ENCODE measurements at places on chromosomes 7 and 10. TPM values are rescaled to one million over a fixed set of nuclear protein-coding genes. Genes with fewer than 3 reads are reported as not detected.
A peak's percentile ranks its signal among the peaks of the same experiment; 100 is the strongest.

The PRTFDC1 gene
- 6.1 TPM for total RNA-seq

The SAMD9 gene
- 41.8 TPM for total RNA-seq

The TMEM270 gene
- not detected for total RNA-seq

The NMT2 gene
- total RNA-seq: 24.3 TPM

The CLRN3 gene
- total RNA-seq: 62.3 TPM

The GIMAP8 gene
- total RNA-seq: 4.1 TPM

The AMZ1 gene
- 1.3 TPM for total RNA-seq

The SPAM1 gene
- total RNA-seq: not detected

The NEUROD6 gene
- not detected for total RNA-seq

The ABCB1 gene
- 226 TPM for total RNA-seq

The PARG gene
- total RNA-seq: 26.6 TPM

The PTF1A gene
- not detected for total RNA-seq

The C10orf62 gene
- not detected for total RNA-seq

The DGKI gene
- 0.36 TPM for total RNA-seq

- no peak for DNase-seq
Measured at GRCh38 chr10:86411281-86411841, 44.8 kb upstream of the GRID1 start.

GRCh38 chr10:60236869-60237524, 152.7 kb downstream of the ANK3 start:
- peak; percentile 66 for DNase-seq

DNA sequence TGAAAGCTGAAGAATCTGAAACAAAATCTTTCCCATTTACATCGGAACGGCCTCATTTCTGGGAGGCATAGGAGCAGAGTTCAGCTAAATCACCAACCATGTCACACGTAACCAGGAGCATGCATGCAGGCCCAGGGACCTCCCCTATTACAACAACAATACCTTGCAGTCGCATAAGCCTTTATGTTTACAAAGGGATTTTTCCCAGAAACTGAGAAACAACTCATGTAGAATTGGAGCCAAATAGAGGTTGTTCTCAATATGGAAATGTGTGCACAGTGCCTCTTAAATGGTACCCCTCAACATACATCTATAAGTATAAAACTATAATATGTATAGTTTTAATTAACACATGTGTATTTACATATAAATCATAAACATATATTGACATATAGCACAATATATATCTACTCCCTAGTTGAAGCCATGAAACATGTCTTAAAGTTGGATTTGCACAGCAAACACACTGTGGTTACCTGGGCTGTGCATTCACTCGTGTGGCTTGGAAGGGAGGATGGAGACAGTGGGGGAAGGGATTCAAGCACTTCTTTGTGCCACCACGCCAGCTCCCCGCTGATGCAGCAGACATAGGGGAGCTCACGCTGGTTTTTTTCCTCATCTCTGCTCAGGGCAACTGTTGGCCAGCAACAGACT, 35.0 kb upstream of the DGKI start:
- DNase-seq: no peak

GRCh38 chr7:20330239-20330927, at the start of gene ITGB8:
Gene ITGB8, plus strand, starts transcription at chr7:20330900. Its CDS starts 907 bp downstream, at chr7:20331807.
- DNase-seq: peak; percentile 81

DNA sequence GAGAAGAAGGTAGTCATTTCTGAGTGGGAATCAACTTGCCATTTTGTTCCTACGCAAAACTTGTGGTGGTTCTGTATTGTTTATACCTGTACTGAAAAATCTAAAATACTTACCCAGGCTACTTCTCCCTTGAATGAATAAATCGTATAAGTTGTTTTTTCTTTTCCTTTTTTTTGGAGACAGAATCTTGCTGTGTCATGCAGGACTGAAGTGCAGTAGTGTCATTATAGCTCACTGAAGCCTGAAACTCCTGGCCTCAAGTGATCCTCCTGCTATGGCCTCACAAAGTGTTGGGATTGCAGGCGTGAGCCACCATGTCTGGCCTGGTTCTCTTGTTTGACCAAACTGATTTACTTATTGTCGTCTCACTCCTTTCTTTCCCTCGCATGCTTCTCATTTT, 27.9 kb downstream of the LUC7L2 start:
- DNase-seq: no peak

GRCh38 chr7:8365499-8366110, 67.8 kb upstream of the NXPH1 start:
- DNase-seq: no peak

DNA sequence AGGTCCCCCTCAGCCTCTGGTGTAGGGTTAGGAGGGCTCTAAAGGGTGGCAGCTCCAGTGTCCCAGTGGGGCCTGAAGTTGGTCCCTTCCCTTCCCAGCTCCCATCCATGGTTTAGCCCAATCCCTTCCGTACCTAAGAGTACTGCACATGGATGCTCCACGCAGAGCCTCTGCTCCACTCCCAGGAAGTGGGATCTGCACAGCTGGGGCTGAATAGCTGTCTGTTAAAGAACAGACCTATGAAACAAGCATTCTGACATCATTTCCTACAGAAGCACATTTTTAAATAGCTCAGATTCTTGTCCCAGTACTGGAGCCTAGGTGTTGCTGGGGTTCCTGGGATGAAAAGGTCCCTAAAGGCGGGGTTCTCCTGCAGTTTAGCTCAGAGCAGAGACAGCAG, 135.9 kb downstream of the ZMYND11 start:
- DNase-seq: no peak

- DNase-seq: no peak
Measured at GRCh38 chr10:31483546-31483945, 164.5 kb downstream of the ZEB1 start.

DNA sequence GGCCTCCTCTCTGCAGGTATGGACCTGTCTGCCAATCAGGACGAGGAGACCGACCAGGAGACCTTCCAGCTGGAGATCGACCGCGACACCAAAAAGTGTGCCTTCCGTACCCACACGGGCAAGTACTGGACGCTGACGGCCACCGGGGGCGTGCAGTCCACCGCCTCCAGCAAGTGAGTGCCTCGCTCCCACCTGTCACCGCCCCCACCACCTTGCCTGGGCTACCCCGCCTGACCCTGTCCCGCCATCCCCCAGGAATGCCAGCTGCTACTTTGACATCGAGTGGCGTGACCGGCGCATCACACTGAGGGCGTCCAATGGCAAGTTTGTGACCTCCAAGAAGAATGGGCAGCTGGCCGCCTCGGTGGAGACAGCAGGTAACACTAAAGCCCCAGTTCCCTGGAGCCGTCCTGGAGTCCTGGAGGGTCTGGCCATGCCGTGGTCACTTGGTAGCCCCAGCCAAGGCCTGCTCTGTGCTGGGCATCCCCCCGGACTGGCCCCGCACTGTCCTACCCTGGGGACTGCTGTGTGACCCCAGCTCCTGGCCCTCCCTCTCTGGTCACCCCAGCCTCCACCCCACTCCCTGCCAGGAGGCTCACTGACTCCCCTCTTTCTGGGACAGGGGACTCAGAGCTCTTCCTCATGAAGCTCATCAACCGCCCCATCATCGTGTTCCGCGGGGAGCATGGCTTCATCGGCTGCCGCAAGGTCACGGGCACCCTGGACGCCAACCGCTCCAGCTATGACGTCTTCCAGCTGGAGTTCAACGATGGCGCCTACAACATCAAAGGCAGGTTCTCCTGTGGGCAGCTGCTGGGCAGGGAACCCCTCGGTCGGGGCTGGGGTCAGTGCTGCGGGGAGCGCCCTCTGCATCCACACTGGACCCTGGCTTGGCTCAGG, 178.0 kb downstream of the RNF216 start:
- no peak for DNase-seq

GRCh38 chr10:9302140-9302746, 1247.8 kb downstream of the GATA3 start:
- no peak for DNase-seq

GRCh38 chr7:153397459-153397858, 637.9 kb downstream of the ACTR3B start:
- no peak for DNase-seq

- DNase-seq: no peak
Measured at GRCh38 chr7:114917211-114917839, 4.6 kb upstream of the MDFIC start.

- DNase-seq: no peak
Measured at GRCh38 chr10:120891365-120891764, 40.2 kb downstream of the WDR11 start.

DNA sequence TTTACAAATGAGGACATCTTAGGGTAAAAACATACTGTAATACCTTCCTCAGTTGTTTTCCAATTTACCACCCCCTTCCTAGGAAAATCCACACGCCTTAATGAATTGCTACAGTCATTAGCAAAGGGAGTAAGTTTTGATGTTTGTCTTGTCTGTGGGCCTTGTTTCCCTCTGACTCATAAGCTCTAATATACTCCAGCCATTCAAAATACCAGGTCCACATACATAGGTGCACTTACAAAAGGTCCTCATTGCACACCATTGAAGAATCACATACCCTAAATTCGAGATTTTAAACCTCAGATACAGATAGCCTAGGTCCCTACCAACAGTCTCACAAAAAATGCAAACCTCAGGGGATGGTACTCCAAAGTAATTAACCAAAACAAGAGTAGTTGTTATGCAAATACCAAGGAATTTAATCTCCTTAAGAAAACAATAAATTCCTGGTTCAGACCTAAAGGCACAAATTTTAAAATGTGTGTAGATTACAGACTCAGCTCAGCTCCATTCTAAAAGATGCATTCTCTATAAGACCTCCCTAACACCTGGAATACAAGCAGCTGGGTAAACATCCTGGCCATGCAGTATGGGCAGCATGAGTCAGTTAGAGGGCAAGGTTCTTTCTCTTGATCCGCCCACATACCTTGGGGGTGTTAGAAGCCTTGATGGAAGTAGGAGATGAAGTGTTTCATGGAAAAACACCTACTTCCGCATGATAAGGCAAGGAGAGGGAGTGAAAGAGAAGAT, 3.0 kb upstream of the LIPK start:
- DNase-seq: peak; percentile 37

- DNase-seq: peak; percentile 34
Measured at GRCh38 chr10:131205556-131205955, 106.0 kb downstream of the TCERG1L start.

DNA sequence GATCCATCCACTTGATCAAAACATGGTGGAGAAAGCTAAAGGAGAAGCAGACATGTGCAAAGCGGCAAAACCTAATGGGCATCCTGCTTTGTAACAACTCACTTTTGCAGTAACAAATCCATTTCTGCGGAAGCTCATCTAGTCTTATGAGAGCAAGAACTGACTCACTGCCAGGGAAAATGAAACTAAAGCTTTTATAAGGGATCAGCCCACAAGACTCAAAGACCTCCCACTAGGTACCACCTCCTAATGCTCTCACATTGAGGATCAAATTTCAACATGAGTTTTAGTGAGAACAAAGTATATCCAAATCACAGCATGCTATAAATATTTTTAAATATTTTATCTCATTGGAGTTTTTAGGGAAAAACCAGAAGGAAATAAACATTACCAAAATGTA, 120.1 kb upstream of the GNAI1 start:
- no peak for DNase-seq

GRCh38 chr10:1661859-1662437, 75.4 kb downstream of the ADARB2 start:
- no peak for DNase-seq

- no peak for DNase-seq
Measured at GRCh38 chr10:44650691-44651661, 260.2 kb upstream of the TMEM72 start.

GRCh38 chr10:119353421-119353820, 146.1 kb downstream of the GRK5 start:
- DNase-seq: no peak

- no peak for DNase-seq
Measured at GRCh38 chr7:30721211-30721610, 30.7 kb upstream of the INMT start.

DNA sequence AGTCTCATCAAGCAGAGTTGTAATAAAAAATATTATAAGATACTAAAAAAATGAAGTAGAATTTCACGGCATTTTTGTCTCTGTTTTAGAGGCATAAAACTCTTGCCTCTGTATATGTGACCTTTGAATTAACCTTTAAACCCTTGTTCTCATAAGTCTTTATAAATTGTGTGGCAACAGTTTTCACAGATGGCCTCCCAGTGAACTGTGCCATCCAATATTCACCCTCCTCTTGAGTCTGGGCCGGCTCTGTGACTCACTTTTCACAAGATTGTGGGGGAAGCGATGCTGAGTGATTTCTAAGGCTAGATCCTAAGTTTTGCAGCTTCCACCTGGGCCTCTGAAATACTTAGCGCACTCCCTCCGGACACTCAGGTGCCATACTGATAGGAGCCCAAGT, 4.6 kb upstream of the USP6NL start:
- no peak for DNase-seq

DNA sequence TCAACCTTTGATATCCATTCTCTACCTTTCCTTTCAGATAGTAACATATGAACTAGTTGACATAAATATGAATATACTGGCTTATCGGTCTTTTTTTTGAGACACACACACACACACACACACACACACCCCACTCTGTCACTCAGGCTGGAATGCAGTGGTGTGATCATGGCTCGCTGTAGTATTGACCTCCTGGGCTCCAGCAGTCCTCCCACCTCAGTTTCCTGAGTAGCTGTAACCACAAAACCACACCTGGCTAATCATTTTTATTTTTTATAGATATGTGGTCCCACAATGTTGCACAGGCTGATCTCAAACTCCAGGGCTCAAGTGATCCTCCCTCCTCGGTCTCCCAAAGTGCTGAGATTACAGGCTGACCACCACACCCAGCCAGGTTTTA, 14.2 kb upstream of the NT5C3A start:
- DNase-seq: no peak

DNA sequence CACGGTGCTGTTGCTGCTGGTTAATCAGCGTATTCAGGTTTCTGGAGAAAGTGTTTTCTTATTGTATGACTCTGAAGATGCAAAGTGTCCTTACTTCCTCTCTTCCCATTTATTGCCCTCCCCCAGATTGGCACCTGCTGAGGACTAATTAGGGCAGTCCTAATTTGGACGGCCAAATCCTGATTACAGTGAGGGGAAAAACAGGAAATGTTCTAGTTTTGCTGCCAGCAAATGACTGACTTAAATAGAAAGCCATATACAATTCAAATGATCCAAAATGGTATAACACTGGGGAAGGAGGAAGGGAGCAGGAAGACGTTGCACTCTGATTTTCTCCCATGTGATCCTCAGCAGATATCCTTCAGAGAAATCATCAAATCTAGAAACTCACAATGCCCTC, 222.4 kb upstream of the LRGUK start:
- no peak for DNase-seq
